ENCODE measurements at places on chromosomes 6 and 20.

DNA sequence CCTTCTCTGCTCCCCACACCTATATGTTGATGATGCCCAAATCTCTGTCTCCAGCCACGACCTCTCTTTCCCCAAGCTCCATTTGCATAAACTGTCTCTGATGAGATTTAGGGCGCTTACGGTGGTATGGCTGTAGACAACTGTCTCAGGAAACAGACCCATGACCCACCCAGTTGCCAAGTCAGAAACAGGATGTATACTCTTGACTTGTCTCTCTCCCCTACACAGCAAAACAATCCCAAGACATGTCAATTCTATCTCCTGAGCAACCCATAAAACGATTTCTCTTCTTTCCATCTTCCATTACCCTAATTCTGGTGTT is 13.9 kb downstream of the GNL1 start:
- no peak for DNase-seq

DNA sequence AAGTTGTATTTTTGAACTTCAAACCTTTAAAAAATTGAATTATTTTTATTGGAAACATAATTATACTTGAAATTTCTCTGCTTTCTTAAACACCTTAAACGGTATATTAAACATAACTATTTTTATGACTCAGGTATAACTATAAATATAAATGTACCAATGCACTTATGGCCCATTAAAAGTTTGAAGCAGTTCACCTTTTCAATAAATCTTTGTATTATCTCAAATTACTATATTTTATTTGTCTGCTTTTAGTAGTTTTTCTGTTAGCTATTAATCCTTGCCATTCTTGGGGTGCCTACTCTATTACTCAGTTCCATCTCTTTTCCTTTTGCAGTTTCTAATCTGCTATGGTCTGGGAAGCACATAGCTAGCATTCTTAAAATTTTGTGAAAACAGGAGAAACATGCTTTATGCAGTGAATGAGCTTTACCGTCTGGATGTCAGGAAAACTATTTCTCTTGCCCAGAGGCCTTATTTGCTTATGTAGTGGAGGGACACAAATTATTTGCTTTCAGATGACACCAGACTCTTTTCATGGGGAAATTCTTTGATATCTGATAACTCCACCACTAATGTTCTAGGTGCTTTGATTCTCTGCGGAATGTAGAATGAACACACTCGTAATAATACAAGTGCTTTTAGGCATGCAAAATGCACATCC is 378.9 kb upstream of the CITED2 start:
- no peak for DNase-seq

DNA sequence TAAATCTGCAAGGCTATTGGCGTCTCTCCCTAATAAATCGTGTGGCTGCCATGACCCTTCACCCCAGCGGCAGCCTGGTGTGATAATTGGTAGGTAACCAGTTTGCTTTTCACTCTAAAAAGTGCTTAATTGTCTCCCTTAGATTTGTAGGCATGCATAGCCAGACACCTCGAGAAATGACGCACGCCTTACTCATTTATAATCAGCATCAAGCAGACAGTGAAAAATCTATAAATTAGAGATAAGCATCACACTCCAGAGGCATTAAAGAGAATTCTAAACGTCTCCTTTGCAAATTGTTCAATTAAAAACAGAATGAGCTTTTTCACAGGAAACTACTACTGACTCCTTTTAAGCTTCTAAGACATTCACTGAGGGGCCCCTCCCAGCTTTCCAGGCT is 110.2 kb upstream of the RPS6KA2 start:
- DNase-seq = no peak

DNA sequence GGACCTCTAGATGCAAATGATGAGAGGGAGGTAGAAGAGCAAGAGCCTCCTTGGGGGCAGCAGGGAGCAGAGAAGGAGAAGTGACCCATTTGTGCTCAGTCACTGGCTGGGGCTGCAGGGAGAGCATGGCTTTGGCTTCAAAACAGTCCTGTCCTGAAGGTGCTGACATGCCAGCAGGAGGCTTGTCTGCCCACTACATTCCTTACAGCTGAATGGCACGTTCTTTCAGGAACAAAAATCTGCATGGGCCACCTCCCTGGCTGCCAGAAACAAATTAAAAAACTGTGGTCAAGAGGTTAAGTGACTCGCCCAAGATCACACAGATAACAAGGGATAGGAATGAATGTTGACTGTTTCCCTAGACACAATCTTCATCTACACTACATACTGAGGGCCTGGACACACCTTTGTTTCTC is 188.8 kb downstream of the HIVEP2 start:
- no peak for DNase-seq

- DNase-seq = peak; percentile 19
These were observed 12.8 kb upstream of the PLEKHG1 start for GRCh38 chr6:150586850-150587359.

DNA sequence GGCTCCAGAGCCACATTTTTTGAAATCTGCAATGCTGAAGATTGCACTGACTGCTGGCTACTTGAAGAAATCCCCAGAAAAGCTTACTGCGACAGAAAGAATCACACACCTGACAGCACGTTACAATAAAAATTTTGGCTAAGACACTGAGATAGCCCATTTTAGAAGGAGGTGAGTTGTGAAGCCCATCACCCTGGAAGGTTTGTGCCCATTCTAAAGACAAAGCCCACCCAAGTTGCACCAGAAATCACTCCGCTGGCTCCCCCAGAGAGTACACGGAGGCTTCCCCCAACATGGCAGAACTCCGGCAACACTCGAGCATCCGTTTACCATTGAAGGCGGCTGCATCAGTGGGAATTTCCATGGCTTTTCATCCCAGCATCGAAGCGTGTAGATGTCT is 29.4 kb downstream of the LPA start:
- DNase-seq = no peak

DNA sequence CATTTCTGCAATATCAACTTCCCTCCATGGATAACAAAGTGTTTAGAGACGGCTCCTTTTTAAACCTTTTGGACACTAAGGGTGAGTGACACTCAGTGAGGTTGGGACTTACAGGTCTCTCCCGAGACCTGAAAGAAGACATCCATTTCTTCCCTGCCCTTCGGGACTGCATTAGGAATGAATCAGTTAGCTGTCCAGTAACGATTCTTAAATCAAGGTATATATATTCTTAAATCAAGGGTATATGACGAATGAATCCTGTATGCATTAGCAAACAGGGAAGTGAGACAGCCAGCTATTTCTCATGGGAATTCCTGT is 52.9 kb downstream of the EDN1 start:
- no peak for DNase-seq

DNA sequence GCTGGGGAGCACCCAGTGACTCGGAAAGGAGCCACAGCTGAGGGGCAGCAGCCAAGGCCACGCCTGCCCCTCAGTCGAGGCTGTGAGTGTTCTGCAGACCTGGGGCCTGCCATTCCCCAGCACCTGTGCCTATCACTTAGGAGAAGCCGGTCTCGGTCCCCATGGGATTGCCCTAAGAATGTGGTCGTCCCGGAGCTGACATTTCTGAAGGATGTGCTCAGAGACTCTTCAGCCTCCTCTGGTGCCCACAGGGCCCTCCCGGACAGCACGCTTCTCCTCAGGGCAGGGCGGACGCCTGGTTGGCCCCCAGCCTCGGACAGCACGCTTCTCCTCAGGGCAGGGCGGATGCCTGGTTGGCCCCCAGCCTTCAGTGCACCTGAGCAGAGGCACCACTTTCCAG is 223.9 kb downstream of the ERMARD start:
- no peak for DNase-seq

- DNase-seq = no peak
These were observed 40.5 kb upstream of the MPC1 start for GRCh38 chr6:166423051-166423745.

DNA sequence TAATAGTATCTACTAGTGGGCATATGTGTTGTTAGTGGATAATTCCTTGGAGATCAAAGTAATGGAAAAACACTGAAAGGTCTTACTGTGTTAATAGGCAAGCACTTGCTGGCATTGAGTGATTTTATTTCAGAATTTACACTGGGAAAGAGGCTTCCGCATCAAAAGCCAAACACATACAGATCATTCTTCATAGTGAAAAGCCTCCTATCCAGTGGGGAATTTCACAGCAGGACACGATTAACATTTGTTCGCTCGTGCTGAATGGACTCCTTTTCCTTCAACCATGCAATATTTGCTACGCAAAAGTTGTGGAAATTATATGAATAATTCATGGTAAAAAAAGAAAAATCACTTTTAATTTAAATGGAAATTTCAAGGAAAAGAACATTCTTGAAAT is 26.4 kb downstream of the GABRR1 start:
- DNase-seq = no peak

- no peak for DNase-seq
These were observed 91.4 kb upstream of the SALL4 start for GRCh38 chr20:51893723-51894122.

- no peak for DNase-seq
These were observed 121.5 kb upstream of the NEDD9 start for GRCh38 chr6:11353921-11354389.

- no peak for DNase-seq
These were observed 48.1 kb upstream of the SLC17A4 start for GRCh38 chr6:25706314-25707014.

DNA sequence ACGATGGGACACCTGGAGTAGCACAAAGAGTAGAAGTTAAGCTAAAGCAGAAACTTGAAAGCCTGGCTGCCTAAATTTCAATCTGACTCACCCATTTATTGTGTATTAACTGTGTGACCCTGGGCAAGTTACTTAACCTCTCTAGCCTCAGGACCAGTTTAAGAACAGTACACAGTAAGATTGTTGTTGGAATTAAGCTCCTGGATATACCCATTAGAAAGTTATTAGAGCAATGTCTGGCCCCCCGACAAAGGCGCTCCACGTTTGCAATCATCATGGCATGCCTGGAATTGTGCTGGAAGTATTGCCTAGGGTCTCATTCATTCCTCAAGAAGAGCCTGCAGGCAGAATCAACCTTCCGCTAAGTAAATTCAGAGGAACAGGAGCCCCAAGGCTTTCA is 1.4 kb downstream of the SDC4 start:
- DNase-seq = no peak

DNA sequence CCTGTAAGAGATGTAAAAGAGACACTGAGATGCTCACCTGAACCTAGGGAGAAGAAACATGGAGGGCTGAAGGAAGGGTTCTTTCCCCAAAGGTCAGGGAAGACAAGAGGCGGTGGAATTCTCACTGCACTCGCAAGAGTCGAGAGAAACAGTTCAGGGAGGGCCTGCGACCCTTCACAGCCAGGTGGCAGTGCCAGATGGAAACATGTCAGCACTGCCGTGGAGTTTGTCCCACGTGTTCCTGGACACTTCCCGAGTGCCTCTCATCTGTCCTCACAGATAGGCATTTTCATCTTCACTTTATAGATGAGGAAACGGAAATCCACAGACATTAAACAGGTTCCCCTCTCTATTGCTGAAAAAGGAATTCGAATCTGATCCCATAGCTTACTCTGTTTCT is 70.4 kb upstream of the SYNJ2 start:
- DNase-seq = no peak

GRCh38 chr20:20894753-20895152 is 182.3 kb upstream of the RALGAPA2 start:
- DNase-seq = no peak
